ENCODE measurements at places on chromosomes 1 and 21.
A peak's percentile ranks its signal among the peaks of the same experiment; 100 is the strongest.

GRCh38 chr1:32885676-32886003 lies 651 bp upstream of the HPCA start:
- no peak for DNase-seq

DNA sequence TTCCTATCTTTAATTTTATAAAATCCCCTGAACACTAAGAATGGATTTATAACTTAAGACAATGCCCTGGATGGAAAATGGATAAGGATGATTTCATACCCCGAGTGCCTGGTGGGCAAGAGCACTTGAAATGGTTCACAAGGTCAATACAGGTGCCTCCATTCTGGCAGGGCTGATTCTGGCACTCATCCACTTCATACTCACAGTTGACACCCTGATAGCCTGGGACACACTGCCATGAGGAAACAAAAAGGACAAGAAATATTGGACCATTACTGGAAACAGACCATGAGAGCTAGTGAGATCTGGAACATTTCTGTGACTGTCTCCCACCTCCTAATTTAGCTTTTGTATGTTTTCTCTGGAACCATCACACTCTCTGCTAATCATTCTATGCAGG lies 39.1 kb upstream of the ADAM30 start:
- DNase-seq = no peak

GRCh38 chr1:110877364-110877763 lies 4.4 kb downstream of the CD53 start:
- DNase-seq = no peak

- DNase-seq = no peak
Observed at GRCh38 chr1:152566681-152567080, at the start of gene LCE3E. Gene LCE3E, minus strand, starts transcription at chr1:152566780. Its CDS starts 572 bp downstream, at chr1:152566208.

- no peak for DNase-seq
Observed at GRCh38 chr1:41529621-41530395, 45.3 kb upstream of the EDN2 start.

DNA sequence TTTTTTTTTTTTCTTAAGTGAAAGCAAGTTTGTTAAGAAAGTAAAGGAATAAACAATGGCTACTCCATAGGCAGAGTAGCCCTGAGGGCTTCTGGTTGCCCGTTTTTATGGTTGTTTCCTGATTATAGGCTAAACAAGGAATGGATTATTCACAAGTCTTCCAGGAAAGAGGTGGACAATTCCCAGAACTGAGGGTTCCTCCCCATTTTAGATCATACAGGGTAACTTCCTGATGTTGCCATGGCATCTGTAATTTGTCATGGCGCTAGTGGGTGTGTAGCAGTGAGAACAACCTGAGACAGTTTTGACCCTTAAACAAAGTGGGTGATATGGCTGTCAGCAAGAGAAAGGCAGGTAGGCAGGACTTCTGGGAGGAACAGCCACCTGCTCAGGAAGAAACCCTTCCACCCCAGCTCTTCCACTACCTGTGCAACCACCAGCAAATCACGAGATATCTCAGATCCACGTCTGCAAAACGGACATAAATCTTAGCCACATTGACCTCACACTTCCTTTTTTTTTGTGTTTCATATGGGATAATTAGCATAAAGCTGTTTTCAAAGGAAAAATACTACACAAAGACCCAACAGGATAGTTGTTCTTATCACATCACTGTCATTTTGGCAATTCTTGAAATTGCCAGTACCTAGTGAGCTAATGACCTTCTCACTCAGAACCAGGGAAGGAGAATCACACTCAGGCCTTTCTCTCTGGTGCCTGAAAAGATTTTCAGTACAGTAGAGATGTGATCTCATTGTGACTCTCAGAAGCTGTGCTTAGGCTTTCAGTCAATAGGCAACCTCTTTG lies 34.8 kb upstream of the DUSP10 start:
- no peak for DNase-seq

GRCh38 chr1:199857108-199857507 lies 170.4 kb upstream of the NR5A2 start:
- DNase-seq = no peak

GRCh38 chr1:172485626-172486025 lies 41.8 kb upstream of the PIGC start:
- DNase-seq = no peak

DNA sequence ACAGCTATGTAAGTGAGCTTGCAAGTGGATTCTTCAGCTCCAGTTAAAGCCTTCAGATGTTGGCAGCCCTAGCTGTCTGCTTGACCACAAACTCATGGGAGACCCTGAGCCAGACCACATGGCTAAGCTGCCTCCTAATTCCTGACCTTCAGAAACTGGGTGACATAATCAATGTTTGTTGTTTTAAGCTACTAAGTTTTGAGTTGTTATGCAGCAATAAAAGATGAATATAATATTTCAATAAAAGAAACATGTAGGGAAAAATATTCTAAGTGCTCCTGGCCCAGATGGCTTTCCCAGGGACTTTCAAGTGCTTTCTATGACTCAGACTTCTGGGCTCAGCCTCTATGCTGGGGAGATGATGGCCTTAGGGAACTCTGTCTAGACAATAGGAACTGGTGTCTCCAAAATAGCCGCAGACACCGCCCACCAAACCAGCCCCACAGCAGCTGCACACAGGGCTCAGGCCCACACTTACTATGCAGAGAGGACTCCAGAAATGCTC lies 20.3 kb upstream of the AZIN2 start:
- no peak for DNase-seq

GRCh38 chr1:28056129-28056925 lies 32.1 kb downstream of the EYA3 start:
- DNase-seq = peak; percentile 83

GRCh38 chr1:200954434-200954833 lies 59.7 kb downstream of the INAVA start:
- DNase-seq = no peak

DNA sequence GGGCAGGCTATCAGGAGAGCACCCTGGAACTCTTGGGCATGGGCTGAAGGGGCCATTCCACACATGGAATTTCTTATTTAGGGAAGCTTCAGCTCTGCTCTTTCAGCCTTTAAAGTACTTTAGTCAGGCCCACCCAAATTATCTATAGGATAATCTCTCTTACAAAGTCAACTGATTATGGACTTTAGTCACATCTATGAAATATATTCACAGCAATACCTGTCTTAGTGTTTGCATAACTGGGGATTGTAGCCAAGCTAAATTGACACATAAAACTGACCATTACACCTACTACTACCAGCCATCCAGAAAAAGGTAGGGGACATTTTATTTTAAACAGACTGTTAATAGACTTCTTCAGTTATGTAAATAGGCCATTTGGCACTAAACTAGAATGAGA lies 114.9 kb upstream of the VANGL1 start:
- DNase-seq = no peak

DNA sequence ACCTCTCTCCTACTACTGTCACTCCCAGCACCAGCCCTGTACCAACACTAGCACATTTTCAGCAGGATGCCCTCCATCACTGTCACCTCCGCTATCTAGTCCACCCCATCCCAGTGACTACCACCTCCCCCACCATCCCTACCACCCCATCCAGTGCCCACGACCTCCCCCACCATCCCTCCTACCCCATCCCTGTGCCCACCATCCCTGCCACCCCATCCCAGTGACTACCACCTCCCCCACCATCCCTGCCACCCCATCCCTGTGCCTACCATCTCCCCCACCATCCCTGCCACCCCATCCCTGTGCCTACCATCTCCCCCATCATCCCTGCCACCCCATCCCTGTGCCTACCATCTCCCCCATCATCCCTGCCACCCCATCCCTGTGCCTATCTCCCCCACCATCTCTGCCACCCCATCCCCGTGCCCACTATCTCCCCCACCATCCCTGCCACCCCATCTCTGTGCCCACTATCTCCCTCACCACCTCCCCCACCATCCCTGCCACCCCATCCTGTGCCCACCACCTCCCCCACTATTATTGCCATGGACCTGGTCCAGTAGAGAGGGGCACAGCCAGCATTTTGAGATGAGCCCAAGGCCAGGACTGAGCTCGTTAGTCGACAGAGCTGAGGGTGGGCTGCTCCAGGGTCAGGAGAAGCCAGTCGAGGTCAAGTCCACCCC lies 45.7 kb downstream of the DISP3 start:
- DNase-seq = no peak

- peak; percentile 56 for DNase-seq
Observed at GRCh38 chr1:117607471-117607870, 1.6 kb downstream of the TENT5C start.

GRCh38 chr21:27954543-27955165 lies 987.8 kb upstream of the ADAMTS5 start:
- no peak for DNase-seq

DNA sequence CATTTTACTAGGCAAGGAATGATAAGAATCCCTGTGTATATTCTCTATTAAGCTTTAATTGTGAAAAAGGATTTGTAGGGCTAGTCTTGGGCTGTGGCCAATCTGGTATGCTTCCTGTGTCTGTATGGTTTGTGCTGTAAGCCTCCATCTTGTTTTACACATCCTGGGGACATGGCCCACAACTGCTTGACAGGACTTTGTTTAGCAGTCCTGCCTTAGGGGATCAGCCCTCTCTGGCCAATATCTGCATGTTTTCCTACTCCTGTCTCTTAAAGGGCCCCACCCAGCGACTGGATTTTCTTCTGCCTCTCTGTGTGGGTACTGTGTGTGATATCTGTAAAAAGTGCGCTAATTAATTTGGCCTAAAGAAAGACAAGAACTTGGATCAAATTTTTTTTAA lies 813.2 kb downstream of the PLA2G4A start:
- DNase-seq = no peak

GRCh38 chr1:18066576-18066975 lies 41.0 kb upstream of the IGSF21 start:
- no peak for DNase-seq

DNA sequence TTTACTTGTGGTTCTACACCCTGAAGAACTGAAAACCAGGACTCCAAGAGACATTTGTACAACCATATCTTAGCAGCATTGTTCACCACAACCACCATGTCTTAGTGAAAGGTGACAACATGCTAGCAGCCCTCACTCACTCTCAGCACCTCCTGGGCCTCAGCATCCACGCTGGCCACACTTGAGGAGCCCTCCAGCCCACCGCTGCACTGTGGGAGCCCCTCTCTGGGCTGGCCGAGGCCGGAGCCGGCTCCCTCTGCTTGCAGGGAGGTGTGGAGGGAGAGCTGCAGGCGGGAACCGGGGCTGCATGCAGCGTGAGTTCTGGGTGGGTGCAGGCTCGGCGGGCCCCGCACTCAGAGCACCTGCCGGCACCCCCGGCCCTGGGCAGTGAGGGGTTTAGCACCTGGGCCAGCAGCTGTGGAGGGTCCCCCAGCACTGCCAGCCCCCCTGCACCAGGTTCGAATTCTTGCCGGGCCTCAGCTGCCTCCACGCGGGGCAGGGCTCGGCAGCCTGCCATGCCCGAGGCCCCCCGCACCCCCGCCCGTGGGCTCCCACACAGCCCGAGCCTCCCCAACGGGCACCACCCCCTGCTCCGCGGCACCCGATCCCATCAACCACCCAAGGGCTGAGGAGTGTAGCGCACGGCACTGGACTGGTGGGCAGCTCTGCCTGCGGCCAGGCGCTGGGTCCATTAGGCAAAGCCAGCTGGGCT lies 9.2 kb downstream of the C1orf159 start:
- DNase-seq = no peak

- DNase-seq = no peak
Observed at GRCh38 chr1:202531472-202531811, 178.8 kb downstream of the SYT2 start.

DNA sequence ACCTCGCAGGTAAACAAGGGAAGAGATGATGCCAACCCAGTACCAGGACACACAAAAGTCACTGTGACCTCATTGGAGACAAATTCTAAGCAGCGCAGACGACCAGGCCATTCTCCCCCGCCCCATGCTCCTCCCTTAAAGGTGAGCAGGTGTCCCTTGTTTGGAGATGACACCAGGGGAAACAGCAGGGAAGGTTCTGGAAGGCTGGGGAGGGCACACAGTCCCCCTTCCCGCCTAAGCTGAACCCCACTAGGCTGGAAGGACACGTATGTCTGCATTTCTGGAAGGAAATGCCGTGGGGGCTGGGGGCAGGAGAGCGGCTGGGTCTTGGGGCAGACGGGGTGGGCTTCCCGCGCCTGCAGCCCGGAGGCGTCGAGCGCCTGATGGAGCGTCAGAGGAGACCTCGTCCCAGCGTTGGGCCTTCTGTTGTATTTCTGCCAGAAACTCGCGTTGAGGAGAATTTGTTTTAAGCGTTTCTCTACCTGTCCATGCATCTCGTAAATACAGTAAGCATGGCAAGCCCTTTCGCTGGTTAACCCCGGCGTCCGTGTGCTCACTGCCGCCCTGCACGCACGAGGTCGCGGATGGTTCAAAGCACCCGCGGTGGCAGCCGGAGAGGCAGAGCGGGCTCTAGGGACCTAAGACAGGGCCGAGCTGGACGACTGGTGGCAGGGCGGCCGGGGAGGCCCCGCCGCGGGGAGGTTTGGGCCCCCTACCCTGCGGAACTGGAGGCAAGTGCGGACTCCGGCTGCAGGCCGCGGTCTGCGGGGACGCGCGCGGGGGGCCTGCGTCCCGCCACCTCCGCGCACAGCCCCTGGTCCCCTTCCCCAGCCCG lies 1.2 kb upstream of the LHX4 start:
- no peak for DNase-seq

GRCh38 chr1:67605209-67605780 lies 79.7 kb upstream of the GADD45A start:
- DNase-seq = no peak

DNA sequence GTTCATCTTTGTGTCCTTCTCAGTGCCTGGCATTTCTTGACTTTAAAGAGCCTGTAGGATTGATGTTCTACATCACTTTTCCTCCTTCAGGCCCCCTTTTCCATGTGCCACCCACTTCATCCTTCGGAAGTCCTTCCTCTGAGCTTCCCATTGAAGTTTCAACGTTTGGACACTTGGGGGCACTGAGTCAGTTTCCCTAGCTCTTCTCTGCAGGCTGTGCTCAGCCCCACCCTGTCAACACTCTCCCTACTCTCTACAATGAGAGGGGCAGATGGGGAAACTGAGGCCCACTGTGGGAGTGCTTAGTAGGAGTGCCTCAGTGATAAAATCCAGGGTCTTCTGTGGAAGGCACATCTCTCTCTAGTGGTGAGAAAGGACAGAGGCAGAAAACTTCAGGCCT lies 11.9 kb downstream of the KCNJ10 start:
- no peak for DNase-seq

DNA sequence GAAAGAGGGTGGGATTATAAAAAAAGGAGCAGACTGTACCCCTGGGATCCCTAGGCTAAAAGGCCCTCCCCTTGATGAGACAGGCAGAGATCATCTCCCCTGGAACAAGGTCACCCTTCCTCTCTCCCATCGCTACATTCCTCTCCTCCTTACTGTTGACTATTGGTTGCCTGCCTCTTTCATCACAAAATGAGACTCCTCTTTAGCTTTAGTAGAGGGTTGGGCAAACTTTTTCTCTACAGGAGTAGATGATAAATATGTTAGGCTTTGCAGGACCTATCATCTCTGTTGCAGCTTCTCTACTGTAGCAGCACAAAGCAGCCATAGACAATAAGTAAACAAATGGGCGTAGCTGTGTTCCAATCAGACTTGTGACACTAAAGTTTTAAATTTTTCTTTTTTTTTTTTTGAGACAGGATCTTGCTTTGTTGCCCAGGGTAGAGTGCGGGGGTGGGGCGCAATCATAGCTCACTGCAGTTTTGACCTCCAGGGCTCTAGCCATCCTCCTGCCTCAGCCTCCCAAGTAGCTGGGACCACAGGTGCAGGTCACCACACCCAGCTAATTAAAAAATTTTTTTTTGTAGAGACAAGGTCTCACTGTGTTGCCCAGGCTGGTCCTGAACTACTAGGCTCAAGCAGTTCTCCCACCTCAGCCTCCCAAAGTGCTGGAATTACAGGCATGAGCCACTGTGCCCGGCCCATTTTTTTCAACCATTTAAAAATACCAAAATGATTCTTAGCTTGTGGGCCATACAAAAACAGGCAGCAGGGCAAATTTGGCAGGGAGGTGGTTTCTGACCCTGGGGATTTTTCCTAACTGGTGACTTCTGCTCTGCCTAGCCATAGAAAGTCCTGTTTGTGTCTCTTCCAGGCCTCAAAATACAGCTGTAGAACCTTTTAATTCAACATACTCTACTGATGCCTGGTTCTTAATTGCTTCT lies 15.1 kb downstream of the MCL1 start:
- no peak for DNase-seq

Measured in activated T-cell treated with anti-CD3 and anti-CD28 coated beads, Interleukin-2, amount 50 U/mL, for 72 hours (primary cell).